ENCODE measurements at places on chromosomes 11 and 22.
A peak's percentile ranks its signal among the peaks of the same experiment; 100 is the strongest.

DNA sequence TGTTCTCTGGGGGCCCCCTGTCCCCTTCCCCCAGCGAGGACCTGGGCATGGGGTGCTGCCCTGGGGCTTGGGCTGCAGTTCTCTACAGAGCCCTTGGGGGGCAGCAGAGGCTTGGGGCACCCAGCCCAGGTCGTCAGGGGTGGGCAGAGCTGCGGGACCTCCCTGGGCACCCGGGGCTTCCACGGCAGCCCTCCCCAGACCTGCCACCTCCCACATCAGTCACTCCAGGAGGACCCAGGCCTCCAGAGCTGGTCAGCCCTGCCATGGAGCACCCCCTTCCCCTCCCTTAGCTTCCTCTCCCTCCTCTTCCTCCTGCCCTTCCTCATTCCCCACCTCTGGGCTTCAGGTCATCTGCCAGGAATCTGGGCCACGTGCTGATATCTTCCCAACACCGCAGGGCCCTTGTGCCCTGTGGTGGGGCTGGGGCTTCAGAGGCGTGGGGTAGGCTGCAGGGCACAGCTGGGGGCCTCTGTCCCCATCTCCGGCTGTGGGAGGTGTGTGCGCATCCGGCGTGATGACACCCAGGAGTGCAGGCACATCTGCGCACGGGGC lies 5.8 kb downstream of the TSPAN4 start:
- no peak for DNase-seq

GRCh38 chr11:31656051-31656450 lies 146.5 kb downstream of the ELP4 start:
- DNase-seq, result no peak

DNA sequence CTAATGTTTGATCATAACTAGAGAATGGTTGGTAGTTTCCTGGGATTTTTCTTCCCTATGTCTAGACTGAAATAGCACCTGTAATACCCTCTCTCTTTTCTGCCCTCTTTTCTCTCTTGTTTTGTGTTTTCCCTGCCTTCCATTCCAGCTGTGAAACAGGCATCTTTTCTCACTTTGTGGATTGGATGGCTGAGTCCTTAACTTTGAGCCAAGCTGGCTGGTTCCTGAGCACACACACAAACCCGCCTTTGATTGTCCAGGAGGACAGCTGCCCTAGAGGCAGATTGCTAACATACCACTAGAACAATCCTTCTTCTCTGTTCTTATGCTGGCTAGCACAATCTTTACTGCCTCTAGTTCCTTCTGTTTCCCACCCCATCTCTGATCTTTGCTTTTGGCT lies 17.7 kb downstream of the CTNND1 start:
- DNase-seq, result peak; percentile 45

DNA sequence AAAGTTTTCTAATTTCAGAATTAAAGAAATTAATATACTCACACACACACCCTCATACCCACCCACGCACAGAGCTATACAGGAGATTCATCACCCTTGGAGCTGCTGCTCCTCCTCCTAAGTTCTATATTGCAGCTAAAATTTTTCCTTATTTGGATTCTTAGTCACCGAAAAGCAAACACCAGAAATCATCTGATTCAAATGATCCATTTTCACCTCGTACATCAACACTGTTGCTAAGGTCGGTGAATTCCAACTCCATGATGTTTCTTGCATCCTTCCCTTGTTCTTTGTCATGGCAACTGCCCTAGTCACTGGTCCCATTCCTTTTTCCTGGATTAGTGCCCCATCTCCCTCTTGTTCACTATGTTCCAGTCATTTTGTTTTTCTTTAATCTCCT lies 286.2 kb downstream of the GRM5 start:
- peak; percentile 4 for DNase-seq

- no peak for DNase-seq
Measured at GRCh38 chr22:48651036-48651890, 1176.4 kb downstream of the BRD1 start.

- DNase-seq, result no peak
Measured at GRCh38 chr11:46278387-46279125, 1.1 kb downstream of the CREB3L1 start.

- DNase-seq, result no peak
Measured at GRCh38 chr11:11021563-11021962, 163.7 kb upstream of the ZBED5 start.

DNA sequence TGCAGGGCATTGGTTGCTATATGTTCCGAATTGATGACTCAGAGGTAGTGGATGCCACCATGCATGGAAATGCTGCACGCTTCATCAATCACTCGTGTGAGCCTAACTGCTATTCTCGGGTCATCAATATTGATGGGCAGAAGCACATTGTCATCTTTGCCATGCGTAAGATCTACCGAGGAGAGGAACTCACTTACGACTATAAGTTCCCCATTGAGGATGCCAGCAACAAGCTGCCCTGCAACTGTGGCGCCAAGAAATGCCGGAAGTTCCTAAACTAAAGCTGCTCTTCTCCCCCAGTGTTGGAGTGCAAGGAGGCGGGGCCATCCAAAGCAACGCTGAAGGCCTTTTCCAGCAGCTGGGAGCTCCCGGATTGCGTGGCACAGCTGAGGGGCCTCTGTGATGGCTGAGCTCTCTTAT lies 5.4 kb upstream of the TTC36 start:
- DNase-seq, result no peak

GRCh38 chr22:37358917-37359316 lies 68.4 kb downstream of the ELFN2 start:
- DNase-seq, result no peak

GRCh38 chr11:86483940-86484794 lies 109.5 kb downstream of the CCDC81 start:
- DNase-seq, result peak; percentile 92

GRCh38 chr22:20979243-20979809 lies 2.8 kb upstream of the LZTR1 start:
- DNase-seq, result peak; percentile 49

DNA sequence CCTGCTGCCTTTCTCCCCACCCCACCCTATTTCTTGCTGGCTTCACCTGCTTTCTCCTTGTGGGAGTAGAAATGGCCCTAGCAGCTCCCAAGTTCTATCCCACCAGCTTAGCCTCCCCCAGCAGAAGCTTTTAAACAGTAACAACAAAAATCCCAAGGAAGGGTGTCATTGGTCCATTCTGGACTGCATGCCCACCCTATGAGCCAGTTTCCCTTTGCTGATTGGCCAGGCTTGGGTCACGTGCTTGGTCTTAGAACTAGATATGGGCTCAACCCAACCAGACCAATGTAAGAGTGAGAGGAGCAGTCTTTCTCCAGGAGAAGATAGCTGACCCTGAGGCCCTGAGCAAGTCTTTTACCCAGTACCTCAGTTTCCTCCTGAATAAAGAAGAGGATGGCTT lies 2.3 kb downstream of the MTFP1 start:
- DNase-seq, result no peak

GRCh38 chr22:42654436-42655073 lies 5.4 kb upstream of the CYB5R3 start:
- no peak for DNase-seq

DNA sequence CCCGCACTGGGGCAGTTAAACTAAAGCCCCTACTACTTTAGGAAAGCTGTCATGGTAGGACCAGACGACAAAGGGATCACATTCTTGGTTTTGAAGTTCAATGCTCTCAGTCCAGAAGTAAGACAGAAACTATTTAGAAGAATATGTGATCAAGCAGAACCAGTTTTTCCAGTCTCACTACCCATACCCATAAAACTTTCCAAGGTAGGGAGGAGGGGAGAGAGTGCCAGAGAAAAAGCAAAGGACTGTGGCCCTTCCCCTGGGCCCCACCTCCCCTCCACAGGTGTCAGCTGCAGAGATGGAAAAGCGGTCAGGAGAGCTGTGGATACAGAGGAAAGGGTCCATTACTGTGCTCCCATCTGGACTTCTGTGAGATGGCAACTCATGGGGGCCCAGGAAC lies 587.1 kb downstream of the SOX6 start:
- no peak for DNase-seq

GRCh38 chr11:72643547-72643946 lies 30.7 kb downstream of the PDE2A start:
- DNase-seq, result peak; percentile 18

- DNase-seq, result no peak
Measured at GRCh38 chr11:114358716-114359115, 41.6 kb downstream of the C11orf71 start.

DNA sequence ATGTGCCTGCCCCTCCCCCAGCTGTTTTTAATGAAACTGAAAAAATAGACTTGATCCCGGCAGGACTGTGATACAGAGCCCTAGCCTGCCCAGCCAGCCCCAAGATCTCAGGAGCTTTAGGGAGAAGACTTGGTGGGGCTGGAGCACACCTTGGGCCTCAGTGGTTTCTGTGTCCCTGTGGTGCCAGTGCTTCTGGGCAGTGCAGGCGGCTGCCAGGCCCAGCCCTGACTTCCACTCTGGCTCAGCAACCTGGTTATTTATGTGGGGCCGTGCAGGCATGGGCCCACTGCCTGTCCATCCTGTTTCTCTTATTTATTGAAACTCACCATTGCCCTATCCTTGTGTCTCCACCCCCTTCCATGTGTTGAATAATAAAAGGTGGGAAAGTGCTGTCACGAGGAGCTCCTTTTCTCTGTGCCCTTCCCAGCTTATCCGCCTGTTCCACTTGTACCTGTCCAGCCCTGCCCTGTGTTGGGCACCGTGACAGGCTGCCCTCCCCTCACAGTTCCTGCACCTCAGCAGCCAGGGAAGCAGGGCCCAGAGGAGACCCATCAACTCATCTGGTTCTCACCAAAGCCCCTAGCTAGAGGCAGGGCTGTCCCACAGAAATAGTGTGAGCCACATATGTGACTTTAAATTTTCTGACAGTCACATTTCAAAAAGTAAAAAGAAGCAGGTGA lies 20.2 kb downstream of the RELT start:
- DNase-seq, result no peak

DNA sequence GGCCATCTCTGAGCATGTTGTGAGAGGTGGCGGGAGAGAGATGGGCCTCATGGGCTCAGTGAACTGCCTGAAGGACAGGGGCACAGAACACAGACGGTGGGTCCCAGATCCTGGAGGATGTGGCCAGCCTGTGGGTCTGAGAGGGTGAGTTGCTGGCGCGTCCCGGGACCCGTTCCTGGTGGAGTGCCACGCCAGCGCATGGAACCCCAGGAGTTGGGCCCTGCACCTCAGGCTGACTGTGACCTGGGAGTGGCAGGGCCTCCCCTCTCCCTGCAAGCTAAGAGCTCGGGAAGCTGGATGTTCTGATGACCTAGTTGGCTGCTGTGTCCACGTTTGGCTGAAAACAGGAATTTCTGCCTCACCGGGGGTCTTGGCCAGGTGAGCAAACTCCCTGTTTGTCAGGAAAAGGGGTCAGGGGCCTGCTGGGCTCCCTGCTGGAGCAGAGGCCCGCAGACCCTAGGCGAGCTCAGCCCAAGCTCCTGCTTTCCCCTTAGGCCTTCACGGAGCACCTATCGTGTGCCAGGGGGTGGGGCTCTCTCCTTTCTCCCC lies 15.0 kb downstream of the LRRC32 start:
- no peak for DNase-seq

DNA sequence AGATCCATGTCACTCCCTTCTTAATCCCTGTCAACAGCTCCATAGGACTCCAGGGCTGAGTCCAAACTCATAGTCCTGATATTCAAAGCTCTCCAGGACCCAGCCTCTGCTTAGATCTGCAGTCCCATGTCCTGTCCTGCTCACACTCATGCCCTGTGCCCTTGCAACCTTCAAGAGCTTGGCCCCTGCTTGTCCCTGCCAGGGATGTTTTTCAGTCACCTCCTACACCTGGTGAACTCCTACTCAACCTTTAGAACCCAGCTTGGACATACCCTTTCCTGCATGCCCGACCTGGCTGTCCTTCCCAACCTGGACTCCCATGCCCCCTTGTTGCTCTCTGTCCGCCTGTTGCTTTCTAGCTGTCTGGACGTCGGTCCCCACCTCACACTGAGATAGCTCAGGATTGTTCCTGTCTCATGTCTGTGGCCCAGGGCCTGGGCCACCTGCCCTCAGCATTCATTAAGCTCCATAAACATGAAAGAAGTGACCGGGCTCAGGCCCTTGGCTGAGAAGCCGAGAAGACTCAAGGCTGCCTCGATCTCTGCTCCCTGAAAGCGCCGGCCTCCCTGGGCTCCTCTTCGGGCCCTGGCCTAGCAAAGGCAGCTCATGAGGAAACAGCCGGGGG lies 48.8 kb upstream of the RTL6 start:
- DNase-seq, result no peak

GRCh38 chr11:46684367-46684766 lies 16.1 kb downstream of the ARHGAP1 start:
- no peak for DNase-seq

DNA sequence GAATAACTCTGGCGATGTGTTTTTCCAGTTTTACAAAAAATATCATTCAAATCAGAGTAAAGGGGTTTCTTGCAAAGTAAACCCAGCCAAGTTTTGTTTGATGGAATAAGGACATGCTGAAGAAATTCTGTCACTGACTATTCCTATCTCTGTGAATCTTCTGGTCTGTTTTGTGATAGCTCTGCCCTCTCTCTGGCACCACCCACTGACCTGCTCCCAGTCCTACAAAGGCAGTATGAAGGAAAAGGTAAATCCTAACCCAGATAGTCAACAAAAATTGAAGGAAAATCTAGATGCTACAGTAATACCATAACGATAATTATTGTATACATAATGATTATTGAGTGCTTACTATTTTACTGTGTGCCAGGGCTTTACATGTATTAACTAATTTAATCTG lies 76.3 kb upstream of the TP53AIP1 start:
- no peak for DNase-seq

GRCh38 chr11:130847517-130847916 lies 68.8 kb downstream of the SNX19 start:
- DNase-seq, result peak; percentile 86

GRCh38 chr11:69135420-69136363 lies 20.0 kb upstream of the SMIM38 start:
- no peak for DNase-seq

- no peak for DNase-seq
Measured at GRCh38 chr11:92152245-92152644, 72.4 kb upstream of the FAT3 start.

DNA sequence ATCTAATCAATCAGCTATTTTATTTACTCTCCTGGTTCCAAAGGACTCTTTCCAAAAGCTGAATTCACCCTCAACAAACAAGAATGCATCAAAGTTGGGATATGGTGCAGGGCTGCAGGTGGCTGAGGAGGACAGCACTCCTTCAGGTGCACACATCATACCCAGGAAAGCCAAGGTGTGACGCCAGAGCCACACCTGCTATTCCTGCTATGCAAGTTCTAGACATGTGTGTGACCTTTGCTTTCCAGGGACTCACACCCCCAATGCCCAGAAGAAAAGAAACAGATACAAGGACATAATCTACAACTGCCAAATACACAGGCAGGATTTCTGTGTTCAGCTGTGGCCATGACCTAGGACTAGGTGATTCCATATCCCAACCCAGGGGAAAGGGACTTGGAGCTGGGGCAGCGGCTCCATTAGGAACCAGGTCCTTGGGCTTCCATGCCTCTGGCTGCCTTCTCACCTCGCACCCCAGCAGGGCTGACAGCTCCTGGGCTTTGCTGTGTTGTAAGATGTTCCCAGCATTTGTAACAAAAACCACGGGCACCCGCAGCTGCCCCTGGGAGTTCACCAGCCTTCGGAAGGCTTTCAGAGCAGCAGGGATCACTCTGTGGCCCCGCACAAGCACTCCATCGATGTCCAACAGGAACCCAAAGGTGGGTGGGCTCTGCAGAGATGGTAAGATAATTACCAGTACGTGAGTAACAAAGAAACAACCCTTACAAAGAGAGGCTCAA lies 9.8 kb downstream of the HDHD5 start:
- DNase-seq, result no peak

GRCh38 chr11:119668676-119669075 lies 60.3 kb downstream of the NECTIN1 start:
- DNase-seq, result no peak

GRCh38 chr11:72227316-72228228 lies 3.0 kb downstream of the INPPL1 start:
- no peak for DNase-seq

GRCh38 chr11:46701078-46701654 lies 335 bp downstream of the ZNF408 start:
- no peak for DNase-seq

All from kidney epithelial cell (primary cell).